ENCODE measurements at places on chromosomes 3 and 15.

DNA sequence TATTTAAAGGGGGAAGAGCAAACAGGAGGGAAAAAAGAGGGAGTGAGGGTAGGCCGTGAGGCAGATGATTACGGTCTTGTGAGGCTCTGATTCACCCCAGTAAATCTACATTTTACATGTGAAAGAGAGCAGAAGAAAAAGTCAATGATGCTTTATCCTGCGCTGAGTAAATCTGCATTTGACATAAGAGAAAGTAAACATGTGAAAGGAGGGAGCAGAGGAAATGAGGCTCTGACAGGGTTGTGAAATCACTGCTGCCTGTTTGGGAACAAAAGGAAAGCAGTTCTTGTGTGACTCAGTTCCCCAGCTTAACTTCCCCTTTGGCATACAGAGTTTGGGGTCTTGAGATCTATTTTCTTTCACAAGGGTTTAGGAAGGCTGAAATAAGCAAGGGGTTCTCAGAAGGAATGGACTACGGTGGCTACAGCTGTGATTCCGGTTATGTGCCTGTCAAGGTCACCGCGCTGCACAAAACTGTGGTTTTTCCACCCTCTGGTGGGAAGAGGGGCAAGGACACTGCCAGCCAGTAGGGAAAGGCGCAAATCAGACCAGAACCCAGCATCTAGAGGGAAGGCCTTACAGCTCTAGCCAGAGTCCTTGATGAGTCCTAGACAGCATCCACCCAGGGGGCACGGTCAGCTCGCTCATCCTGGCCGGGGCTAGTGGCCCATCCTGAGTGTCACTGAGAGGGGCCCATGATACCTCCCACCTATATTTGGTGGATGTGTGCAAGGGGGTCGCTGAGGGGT is 18.9 kb upstream of the HCN4 start:
- no peak for DNase-seq

- no peak for DNase-seq
These were observed 482.2 kb upstream of the PDZRN3 start for GRCh38 chr3:74106925-74107324.

GRCh38 chr15:96416218-96416933 is 85.9 kb downstream of the NR2F2 start:
- DNase-seq, result no peak

GRCh38 chr3:178146406-178146831 is 389.8 kb upstream of the KCNMB2 start:
- DNase-seq, result no peak

DNA sequence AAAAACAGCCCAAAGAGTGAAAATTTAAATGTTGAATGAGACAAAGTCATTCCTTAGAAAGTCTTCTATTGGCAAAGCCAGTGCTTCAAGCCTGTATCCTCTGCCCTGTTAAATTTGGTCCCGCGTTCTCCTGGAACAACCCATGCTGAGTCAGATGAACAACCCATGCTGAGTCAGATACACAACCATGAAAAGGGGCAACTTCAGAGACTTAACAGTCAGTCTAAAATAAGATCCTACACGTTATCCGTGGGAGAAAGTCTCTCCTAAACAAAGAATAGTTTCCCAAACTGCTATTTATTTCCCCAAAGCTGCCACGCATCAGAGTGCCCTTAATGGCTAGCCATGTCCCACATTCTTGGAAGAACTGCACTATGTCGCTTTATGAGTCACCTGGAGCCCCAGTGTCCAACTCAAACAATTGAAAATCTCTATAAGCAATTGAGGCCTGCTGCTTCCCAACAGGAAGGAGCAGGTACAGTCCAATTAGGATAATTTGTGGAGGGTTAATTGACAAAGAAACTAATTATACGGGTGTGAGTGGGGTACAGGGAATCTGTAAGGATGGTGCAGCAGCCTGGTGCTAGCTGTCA is 66.1 kb downstream of the WHAMM start:
- no peak for DNase-seq

GRCh38 chr15:48565560-48566482 is 79.7 kb downstream of the FBN1 start:
- no peak for DNase-seq

DNA sequence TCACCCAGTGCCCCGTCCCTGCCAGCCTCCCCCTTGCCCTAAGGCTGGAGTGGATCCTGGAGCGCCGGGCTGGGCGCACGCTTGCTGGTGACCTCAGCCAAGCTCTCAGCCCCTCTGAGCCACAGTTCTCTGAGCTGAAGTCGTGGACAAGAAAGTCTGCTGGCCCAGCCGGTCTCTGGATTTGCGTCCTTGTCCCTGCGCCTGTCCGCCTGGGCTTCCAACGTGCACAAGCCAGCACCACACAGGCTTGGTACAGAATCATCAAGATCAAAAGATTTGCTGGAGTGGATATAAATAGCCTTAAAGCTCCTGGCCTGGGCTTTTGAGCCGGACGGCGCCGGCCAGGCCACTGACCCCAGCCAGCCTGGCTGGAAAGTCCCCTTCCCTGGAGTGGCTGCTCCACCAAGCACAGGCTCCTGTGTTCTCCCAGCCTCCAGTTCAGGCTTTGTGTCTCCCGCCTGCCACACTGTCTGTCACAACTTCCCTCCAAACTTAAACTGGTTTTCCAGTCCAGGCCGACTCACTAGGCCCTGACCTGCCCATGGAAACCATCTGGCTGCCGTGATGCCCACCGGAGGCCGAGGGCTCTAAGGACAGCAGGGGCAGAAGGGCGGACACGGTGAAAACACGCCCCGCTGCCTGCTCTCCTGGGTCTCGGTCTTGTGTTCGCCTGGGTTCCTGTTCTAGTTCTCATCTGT is 156.2 kb downstream of the NUP210 start:
- no peak for DNase-seq

- DNase-seq, result no peak
These were observed 311.5 kb upstream of the THBS1 start for GRCh38 chr15:39269352-39269751.

- no peak for DNase-seq
These were observed 2.8 kb downstream of the BCL2L10 start for GRCh38 chr15:52109559-52110451.
